Fibroblast of skin of right biceps (primary cell): ENCODE measurements at places on chromosomes 7 and 10.

DNA sequence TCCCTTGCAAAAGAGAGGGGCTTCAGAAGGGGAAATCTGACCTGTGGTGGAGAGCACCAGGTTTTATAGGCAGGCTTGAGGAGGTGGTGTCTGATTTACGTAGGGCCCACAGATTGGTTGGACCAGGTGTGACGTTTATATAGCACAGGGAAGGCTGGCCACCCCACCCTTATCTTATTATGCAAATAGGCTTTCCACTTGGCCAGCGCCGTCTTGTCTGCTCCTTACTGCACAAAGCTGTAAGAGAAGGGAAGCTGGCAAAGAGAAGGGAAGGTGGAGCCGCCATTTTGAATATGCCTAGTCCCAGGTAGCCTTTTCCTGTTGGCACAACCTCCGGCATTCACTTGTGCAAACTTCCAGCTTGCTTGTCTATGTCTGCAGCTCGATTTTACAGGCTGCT is 221.4 kb downstream of the GATA3 start:
- no peak for DNase-seq

DNA sequence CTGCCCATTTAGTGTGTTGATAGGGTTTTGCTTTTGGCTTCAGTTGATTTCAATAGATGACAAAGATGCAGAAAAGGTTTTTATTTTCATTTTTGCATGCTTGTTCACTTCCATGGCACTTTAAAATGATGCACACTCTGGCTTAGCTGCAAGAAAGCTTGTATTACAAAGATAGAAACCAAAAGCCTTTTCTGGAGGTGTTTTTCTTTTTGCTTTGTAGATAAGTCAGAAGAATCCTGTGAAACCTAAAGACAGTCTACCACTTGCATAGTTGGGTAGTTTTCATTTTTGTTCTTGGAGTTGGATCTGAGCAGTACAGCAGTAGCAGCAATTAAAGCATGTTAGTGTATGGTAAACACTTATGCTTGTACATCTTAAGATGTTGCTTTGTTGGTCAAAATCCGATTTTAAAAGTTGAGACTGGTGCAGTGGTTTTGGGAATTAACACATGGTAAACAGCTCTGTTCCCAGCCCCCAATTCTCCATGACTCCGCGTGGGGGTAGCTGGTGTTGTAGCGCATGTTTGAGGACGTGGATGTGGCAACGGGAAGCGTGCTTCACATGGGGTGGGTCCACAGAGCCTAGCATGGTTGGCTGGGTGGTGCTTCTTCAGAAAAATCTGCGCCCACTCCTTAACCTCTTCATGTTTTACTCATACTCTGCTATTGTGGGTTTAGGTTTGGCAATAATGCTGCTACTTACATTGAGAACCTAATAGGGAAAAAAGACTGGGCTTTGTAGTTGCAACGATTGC is 19.8 kb downstream of the CCNY start:
- DNase-seq, result peak; percentile 29

DNA sequence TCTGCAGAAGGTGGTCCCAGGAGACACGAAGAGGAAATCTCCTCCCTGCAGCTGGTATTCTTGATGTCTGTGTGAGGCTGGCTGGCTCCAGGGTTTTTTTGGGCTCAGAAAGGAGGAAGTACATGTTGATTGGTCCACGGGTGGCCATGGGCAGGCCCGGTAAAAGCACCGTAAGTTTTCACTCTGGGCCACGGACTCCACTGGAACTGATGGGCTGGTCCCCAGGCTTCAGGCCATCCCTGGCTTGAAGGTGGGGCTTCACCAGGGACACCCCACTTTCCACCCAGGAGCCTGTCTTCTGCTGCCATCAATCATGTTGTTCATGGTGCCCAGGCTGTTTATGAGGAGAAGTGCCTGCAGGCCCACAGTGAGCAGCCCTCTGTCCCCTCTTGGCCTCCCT is 736.8 kb downstream of the PCDH15 start:
- no peak for DNase-seq

DNA sequence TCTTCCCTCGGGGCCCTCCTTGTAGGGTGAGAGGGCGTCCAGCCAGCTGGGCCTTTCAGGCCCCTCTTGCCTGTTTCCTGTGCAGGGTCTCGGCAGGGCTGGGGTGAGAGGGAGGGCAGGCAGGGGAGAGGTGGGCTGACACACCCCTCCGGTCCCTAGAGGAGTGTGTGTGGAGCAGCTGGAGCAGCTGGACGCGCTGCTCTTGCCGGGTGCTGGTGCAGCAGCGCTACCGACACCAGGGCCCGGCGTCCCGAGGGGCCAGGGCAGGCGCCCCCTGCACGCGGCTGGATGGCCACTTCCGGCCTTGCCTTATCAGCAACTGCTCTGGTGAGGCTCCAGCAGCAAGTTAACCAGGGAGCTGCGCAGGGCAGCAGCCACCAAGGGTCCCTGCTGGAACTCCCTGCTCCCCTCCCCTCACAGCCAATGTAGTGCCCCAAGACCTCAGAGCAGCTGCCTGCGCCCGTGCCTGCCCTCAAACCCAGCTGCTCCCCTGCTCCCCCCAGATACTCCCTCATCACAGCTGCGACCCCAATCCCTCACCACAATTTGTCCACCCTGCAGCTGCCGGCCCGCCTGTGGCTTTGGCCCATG is 15.7 kb upstream of the ZNF862 start:
- no peak for DNase-seq

DNA sequence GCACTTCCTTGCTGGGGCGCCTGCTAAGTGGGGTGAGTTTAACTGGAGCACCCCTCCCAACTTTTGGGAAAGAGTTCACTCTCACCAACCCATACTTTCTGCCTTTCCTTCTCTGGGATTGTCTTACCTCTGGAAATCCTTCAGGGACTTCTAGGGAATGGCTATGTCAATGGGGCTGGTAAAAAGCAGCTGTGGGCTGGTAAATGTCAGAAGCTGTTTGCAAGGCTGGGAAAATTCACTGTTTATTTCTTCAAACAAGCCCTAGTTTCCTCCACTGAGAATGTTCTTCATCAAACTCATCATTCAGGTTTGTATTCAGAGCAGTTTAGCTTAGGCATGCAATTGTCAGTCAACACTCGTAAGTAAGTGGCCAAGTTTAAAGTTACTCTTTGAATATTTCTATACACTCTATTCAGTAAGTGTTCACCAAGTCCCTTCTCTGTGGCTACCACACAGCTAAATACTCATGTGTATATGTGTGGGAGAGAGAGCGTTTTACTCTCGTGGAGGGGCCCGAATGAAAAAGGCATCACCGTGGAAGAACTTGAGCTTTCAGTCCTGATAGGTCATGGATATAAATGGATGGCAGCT is 654.8 kb downstream of the LRMDA start:
- no peak for DNase-seq

DNA sequence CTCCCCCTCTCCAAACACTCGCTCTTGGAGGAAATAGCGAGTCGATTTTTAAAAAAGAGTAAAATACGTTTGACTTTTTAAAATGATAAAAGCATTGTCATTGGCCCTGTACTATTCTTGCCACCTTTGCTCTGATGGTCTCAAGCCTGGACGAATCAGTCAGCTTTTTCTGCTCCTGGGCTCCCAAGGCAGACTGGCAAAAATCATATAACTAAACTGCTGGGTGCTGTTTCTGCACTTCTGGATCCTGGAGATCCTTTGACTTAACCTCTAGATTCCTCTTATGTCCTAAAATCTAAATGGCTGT is 1.8 kb downstream of the TPST1 start:
- no peak for DNase-seq

DNA sequence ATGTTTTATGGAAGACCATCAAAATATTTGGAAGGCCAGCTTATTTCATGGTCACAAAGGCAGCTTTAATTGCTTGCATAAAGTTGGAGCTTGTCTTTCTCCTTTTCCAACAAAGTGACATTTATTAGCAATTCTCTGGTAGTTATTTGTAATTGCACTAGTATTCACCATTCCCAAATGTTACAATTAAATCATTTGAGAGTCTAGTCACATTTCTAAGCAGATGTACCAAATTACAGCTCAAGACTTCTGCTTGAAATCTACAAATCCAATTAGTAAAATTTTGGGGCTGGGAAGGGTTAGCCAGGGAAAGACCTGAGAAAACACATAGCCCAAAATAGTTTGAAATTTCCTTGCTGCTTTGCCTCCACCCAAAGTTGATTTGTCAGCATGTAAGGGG is 376.1 kb upstream of the LRGUK start:
- no peak for DNase-seq

DNA sequence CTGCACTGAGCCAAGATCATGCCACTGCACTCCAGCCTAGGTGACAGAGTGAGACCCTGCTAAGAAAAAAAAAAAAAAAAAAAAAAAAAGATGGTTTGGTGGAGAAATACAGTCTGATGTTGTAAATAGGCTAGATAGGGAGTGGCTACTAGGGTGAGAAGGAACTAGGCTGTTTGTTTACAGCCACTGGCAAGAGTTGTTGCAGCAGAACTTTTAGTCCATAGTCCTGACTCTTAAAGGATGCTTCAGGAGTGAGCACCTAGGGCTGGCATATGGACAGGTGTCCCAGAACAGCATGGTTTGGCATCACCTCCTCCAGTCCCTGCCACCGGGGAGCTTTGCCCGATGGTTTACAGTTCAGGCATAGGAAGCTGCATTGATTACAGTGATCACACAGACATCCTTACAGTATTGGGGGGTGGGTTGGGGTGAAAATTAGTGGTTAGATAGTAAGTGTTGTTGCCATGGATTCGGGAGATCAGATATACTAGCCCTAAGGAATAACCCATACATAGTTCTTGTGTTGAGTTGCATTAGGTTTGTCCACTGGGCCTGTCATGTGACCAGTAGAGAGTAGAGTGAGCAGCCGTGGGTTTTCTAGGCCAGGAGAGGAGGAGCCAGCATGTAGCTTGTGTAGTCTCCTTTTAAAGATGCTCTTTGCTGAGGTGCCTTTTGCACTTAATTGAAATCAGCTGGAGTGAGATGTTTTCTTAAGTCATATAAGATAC is 35.9 kb downstream of the ZRANB1 start:
- no peak for DNase-seq

DNA sequence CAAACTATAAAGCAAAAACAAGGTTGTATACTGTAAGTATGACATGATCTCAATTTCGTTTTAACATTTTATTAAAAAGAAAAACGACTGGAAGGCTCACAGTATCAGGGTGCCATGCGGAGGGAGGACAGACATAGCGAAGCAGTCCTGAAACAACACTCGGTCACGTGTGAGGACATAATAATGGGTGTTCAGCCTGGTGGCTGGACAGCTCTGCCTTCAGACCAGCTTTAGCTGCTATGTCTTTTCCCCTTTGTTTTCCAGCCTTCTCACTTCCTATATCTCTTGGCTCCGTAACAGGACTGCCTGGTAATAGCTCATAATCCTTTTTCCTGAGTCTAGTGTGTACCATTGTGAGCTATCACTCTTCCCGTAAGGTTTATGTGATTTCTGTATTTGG is 18.4 kb upstream of the KLF14 start:
- no peak for DNase-seq

GRCh38 chr7:80467069-80467468 is 44.8 kb downstream of the GNAT3 start:
- DNase-seq, result peak; percentile 32

GRCh38 chr10:14535457-14536130 is 204.9 kb upstream of the FRMD4A start:
- no peak for DNase-seq

DNA sequence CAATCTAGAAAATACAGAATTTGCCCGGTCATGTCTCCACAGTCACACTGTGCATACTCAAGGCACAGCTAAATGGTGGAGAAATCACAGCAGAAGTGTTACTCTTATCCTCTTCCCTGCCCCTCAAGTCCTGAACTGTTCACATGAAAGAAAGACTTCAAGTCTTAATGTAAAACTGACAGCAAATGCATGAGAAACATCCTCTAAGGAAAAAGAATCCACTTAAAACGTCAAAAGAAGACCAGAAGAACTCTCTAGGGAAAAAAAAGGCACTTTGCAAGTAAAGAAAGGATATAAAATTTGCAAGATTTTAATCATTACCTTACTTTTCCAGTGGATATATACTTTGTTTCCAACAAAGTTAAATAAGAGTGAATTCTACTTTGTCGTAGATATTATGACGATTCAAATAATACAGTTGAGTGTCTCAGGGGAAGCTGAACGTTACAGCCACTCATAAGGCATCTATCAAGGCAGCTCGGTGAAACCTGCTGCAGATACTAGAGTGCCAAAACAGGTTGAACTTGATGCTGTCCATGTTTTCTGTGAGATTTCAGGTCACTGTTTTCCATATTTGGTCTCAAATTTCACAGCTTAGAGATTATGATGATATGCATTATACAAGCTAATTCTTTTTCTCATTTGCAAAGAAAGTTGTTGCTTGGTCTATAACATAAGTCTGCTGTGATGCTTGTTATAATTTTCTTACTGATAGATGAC is 155.0 kb downstream of the CTTNBP2 start:
- no peak for DNase-seq

GRCh38 chr7:43790834-43791233 is 32.4 kb downstream of the BLVRA start:
- no peak for DNase-seq

DNA sequence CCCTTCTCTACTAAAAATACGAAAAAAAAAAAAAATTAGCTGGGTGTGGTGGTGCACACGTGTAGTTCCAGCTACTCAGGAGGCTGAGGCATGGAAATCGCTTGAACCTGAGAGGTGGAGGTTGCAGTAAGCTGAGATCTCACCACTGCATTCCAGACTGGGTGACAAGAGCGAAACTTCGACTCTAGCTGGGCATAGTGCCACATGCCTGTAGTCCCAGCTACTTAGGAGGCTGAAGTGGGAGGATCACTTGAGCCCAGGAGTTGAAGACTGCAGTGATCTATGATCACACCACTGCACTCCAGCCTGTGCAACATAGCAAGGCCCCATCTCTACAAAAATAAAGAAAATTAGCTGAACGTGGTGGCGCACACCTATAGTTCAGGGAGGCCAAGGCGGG is 1.2 kb upstream of the SPACDR start:
- DNase-seq, result peak; percentile 31

GRCh38 chr7:47352394-47352968 is 229.4 kb downstream of the TNS3 start:
- no peak for DNase-seq

DNA sequence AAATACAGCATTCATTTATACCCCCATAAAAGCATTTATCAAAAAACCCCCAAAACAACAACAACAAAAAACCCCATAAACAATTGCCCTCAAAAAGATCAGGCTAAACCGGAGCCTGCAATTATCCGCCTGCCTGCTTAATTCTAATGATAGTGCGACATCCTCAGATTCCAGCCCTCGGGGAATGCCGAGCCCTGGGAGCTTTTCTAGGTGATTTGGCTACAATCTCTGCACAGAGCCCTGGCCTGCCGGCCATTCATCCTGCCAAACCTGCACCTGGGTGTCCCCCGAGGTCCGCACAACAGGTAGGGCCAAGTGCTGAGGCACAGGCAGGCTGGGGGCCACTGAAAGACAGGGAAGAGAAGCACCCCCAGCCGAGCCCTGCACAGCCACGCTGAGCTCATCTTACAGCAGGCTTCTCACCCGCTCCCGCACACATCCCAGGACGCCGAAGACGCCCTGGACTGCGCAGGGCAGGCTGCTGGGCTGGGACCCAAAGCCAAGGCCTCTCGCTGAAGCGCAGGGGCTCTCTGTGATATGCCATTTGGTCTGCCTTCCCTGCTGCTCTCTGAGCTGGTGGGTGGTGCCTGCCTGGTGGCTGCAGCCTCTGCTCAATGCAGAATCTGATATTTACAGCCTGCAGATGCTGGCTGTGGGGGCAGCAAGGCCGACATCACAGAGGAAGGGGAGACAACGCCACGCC is 57.5 kb downstream of the CAMK2B start:
- no peak for DNase-seq

GRCh38 chr7:117929237-117929636 is 56.0 kb upstream of the CTTNBP2 start:
- DNase-seq, result no peak
